NCI-H187 treated with DMSO at 0.1 percent for 48 hours (cell line): ENCODE measurements at places on chromosomes 13 and 19.

- DNase-seq: no peak
These were observed 28.6 kb upstream of the SLC15A1 start for GRCh38 chr13:98781045-98781444.

GRCh38 chr19:29409076-29409862, 116.5 kb upstream of the VSTM2B start:
- no peak for DNase-seq

- DNase-seq: no peak
These were observed 161.9 kb downstream of the B3GLCT start for GRCh38 chr13:31361673-31362072.

DNA sequence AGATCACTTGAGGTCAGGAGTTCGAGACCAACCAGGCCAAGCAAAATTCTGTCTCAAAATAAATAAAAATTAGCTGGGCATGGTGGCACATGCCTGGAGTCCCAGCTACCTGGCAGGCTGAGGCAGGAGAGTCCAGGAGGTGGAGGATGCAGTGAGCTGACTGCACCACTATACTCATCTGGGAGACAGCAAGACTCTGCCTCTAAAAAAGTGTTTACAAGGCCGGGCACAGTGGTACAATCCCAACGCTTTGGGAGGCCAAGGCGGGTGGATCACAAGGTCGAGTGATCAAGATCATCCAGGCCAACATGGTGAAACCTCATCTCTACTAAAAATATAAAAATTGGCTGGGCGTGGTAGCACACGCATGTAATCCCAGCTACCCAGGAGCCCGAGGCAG, 4.2 kb upstream of the DAPK3 start:
- DNase-seq: no peak

GRCh38 chr19:32809254-32809653, 60.3 kb downstream of the SLC7A9 start:
- DNase-seq: no peak

- DNase-seq: no peak
These were observed 25.4 kb downstream of the PCDH9 start for GRCh38 chr13:67204764-67205163.

DNA sequence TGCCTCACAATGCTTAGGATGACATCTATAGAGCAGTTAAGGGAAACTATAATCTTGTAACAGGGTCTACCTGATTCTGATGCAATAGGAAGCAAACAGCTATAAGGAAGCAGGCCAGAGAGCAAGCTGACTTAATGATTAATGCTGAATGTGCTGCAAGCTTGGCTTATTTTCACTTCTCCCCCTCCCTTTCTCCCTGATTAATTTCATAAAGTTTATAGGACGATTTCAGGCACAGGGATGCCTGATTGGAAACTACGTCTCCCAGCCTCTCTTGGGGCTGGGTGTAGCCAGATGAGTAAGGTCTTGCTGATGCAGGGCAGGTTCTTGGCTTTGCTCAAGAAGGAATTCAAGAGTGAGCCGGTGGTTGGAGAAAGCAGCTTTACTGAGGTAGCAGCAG, 82.8 kb upstream of the MRI1 start:
- DNase-seq: no peak

GRCh38 chr13:43079392-43079931, 56.1 kb downstream of the DNAJC15 start:
- DNase-seq: no peak

- no peak for DNase-seq
These were observed 311.9 kb downstream of the COG6 start for GRCh38 chr13:39967199-39967959.

DNA sequence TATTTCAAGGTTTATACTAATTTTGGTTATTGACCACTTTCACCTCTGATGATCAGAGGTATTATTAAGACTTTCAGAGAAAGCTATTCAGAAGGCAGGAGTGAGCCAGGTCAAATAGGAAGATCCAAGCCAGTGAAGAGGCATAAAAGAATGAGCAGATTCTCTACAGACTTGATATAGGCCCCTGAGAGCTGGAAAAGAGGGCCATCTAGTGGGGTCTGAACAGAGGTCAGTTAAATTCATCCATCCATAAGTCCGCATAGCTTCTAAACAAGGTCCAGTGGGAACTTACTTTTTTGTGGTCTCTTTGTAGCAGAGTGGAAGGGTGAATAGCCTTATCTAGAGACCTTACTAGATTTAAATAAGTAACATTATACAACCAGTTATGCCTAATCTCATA, 126.6 kb upstream of the UFM1 start:
- DNase-seq: no peak

- no peak for DNase-seq
These were observed 9.0 kb upstream of the LTBP4 start for GRCh38 chr19:40592170-40592569.

DNA sequence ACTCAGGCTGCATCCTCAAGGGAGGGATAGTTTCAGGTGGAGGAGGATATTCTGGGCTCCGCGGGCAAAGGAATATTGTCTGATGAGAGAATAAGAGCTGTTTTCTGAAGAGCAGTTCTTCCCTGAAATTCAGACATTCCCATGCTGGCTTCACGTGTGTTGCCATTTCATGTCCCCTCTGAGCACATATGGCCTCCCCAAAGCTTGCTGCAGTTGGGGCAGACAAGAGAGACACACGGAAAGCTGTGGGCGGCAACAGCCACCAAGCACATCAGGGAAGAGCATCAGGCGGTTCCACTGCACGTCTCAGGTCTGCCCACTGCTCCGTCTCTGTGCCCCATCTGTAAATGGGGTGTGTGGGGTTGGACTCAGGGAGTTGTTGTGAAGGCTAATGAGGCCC, 247.5 kb upstream of the TSHZ3 start:
- DNase-seq: no peak

DNA sequence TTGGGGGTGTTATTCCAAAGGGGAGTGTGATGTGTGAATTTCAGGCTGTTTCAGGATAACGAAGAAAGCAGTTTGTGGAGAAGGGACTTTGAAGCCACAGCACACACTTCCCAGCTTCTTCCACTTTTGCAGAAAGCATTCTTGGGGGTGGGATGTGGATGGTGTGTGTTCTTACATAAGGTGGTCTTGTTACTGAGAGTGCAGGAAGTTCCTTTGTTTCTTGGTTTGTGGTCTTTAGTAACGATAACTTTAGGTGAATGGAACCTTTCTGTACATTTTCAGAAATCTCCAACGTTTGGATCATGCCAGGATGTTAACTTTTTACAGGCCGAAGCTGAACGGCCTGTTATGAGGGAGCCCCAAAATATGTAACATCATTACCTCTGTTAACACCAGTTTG, 251.8 kb downstream of the KCNRG start:
- DNase-seq: no peak

DNA sequence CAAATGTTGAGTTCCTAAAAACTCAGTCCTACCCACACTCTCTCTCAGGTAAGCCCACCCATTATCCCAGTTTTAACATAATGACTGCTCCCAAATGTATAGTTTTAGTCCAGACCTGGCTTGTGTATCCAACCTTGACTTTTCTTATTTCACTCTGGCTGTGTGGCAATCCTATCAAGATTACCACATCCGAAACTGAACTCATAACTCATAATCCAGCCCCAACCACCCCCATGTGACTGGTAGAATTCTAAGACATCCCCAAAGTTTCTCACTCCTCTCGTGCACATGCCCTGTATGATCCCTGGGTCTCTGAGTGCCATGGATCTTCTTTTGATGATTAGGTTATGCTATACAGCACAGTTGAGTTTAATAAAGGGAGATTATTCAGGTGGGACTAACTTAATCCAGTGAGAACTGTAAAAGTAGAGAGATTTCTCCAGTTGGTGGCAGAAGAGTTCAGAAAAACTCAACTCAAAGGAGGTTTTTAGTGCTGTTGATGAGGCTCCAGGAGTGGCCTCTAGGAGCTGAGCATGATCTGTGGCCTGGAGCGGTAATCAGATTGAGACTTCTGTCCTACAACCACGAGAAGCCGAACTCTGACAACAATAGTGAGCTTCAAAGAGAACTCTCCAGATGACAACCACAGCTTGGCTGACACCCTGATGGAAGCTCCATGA, 413.4 kb downstream of the ZNF536 start:
- no peak for DNase-seq

- no peak for DNase-seq
These were observed 277.9 kb downstream of the RBM26 start for GRCh38 chr13:79128158-79128557.

DNA sequence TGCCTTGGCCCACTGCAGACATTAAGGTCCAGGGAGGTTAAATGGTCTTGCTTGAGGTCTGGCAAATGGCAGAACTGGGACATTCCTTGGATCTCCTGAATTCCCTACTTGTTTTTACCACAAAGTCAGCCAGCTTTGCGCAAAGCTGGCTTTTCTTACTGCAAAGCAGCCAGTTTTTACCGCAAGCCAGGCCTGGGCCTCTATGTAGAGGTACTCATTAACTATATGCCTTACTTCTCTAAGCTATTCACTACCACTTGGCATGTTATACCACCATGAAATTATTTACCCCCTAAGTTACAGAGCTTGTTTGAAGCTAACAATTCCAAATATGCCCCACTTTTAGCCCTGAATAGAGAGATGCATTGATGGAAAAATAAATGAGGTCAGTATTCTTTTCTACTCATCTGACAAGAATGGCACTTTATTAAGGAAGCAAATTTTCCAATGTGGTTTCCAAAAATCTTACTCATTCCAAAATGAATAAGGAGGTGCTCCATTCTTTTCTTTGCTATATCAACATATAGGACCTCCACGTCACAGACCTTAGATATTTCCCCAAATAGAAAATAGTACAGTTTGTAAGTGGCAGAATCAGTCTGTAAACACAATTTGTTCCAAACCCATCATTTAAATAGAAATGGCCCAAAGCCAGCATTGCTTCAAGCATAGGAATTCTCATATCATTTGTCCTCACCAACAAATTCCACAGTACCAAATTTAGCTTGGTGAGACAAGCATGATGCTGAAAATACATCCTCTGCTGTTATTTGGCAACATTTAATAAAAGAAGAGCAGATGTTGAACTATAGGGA, 143.9 kb upstream of the TSC22D1 start:
- no peak for DNase-seq

DNA sequence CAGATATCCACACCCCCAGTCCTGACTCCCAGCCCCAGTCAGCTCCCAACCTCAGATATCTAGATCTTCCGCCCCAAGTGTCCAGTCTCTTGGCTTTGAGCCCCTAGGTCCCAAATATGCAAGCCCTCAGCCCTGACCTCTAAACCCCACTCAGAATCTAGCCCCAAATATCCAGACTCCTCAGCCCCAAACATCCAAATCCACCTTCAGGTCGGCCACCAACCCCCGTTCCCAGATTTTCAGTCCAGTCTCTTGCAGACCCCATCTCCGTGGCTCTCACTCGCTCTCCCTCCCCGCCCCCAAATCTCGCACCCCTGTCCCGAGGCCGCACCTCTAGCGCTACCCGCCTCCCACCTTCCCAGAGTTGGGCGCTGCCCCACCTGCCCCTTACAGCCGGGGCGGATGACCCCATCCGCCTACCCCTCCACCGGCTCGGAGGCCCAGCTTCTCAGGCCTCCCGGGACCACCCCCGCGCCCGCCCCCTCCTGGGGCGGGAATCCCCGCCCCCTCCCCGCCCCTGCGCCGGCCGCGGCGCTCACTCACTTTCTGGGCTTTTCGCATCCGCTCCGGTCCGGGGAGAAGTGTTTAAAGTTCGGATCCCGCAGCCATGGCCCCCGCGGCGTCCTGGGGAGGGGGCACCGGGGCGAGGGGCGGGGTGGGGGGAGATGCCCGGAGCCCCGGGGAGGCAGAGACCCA, 604 bp downstream of the ERFL start:
- no peak for DNase-seq

DNA sequence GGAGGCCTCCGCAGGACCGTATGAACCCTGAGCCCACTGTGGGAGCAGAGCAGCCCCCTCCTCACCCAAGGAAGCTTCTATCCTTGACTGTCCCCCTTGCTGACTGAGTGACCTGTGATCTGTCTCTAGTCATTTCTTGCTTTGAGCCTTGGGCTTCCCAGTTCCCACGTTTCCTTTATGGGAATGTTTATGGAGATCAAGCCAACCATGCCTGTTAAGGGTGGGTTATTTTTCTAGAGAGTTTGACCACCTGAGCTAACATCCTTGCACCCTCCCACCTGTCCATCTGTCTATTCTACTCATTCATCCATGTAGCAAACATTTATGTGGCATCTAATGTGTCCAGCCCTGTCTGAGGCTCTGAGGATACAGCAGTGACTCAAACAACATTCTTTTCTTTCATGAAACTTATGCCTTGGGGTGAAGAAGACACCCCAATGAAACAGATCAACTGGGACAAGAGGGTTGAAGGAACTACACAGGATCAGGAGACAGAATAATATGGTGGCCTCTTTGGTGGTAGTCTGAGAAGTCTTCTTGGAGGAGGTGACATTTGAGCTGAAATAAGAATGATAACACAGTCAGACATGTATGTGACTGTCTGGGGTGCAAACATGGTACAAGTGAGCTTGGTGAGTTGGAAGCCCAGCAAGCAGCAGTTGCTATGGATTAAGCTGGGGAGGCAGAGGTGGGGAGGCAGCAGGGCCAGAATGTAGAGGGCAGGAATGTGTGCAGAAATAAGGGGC, 30.5 kb downstream of the CERS4 start:
- no peak for DNase-seq

- DNase-seq: no peak
These were observed 26.0 kb downstream of the WTIP start for GRCh38 chr19:34507414-34508067.

- no peak for DNase-seq
These were observed 2.0 kb downstream of the EPN1 start for GRCh38 chr19:55676889-55677505.

DNA sequence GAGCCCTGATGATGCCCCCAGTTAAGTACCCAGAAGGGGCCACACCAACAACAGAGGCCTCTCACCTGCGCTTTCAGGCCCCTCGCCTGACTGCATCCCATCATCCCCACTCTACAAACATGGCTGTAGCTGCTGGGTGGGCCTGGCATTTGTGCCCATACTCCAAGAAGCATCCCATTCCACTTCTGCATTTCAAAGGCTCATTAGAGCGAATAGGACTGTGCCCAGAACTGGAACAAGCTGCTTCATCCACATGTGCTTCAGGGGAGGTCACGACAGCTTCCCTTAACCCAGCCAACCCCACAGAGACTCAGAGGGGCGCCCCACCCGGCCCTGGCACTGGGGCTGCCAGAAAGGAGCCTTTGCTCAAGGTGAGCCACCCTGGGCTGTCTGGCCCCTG, 156.9 kb downstream of the SIPA1L3 start:
- DNase-seq: no peak

- DNase-seq: no peak
These were observed 3.6 kb upstream of the IFNL2 start for GRCh38 chr19:39264306-39265290.

- DNase-seq: no peak
These were observed 199.6 kb downstream of the KLF5 start for GRCh38 chr13:73258406-73258805.

GRCh38 chr19:39745643-39746042, 7.8 kb upstream of the CLC start:
- DNase-seq: no peak
